ENCODE measurements at places on chromosomes 11 and 22.

DNA sequence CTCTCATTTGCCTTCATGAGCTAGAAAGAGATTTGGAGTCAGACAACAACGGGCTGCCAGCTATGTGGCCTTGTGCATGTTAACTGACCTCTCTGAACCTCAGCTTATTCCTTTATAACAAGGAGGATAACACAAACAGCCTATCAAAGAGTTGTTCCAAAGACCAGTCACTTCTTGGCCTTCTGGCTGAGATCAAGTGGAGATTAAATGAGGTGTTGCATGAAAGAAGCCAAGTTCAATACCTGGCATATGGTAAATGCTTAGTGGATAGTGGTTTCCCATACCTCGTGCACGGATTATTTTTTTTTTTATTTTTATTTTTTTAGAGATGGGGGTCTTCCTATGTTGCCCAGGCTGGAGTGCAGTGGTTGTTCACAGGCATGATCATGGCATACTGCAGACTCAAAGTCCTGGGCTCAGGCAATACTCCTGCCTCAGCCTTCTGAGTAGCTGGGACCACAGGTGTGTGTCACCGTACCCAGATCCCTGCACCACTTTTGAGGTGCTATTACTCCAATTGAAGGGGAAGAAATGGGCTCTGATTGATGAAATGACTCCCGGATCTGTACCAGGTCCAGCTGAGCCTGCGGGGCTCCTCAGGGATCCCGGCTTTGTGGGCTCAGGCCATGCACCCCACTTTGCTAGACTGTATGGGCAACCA lies 4.9 kb downstream of the LGALS1 start:
- no peak for DNase-seq

DNA sequence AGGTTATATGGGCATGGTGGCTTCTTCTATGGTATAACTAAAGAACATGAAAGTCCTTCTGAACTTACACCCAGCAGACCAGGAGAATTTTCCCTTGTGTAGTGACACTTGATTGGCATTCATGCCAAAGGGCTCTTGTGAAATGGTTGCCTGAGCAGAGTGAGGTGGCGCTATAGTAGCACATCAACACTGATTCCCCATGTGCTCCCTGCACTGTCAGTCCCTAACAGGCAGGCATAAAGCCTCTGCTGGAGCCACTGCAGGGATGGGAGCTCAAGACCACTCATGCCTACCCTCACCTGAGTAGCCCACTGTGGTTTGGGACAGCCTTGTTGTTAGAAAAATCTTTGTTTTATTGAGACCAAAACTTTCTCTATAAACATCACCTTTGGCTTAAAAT lies 92.6 kb upstream of the LIN7C start:
- no peak for DNase-seq

DNA sequence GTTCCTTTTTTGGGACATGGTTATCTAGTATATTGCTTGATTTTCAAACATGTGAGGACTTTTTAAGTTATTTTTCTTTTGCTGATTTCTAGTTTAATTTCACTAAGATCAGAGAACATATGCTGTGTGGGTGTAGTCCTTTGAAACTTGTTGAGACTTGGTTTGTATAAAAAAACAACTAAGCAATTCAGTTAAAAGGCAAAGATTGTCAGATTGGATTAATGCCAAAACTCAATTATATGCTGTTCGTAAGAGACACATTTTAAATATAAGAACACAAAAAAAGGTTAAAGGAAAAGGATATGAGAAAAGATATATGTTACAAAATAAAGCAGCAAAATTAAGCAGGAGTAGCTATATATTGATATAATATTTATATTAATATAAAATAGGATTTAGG lies 17.8 kb upstream of the RRM1 start:
- no peak for DNase-seq

- DNase-seq, result no peak
Observed at GRCh38 chr22:46660604-46661201, 40.5 kb downstream of the GRAMD4 start.

DNA sequence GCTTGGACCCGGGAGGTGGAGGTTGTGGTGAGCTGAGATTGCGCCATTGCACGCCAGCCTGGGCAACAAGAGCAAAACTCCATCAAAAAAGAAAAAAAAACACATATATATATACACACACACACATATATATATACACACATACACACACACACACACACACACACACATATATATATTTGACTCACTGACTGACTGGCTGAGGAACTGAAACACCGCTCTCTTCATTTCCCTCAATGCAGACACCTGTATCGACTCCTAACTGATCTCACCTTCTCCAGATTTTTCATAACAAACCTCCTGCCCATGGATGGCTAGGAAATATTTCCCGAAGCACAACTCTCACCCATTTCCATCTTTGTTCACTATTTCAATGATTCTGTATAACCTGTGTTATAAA lies 140.7 kb upstream of the ANO3 start:
- DNase-seq, result no peak

GRCh38 chr11:95916049-95916448 lies 7.9 kb downstream of the MTMR2 start:
- no peak for DNase-seq

GRCh38 chr11:17703951-17704350 lies 15.4 kb upstream of the MYOD1 start:
- DNase-seq, result no peak

- no peak for DNase-seq
Observed at GRCh38 chr22:40396882-40397281, 26.5 kb downstream of the SGSM3 start.

DNA sequence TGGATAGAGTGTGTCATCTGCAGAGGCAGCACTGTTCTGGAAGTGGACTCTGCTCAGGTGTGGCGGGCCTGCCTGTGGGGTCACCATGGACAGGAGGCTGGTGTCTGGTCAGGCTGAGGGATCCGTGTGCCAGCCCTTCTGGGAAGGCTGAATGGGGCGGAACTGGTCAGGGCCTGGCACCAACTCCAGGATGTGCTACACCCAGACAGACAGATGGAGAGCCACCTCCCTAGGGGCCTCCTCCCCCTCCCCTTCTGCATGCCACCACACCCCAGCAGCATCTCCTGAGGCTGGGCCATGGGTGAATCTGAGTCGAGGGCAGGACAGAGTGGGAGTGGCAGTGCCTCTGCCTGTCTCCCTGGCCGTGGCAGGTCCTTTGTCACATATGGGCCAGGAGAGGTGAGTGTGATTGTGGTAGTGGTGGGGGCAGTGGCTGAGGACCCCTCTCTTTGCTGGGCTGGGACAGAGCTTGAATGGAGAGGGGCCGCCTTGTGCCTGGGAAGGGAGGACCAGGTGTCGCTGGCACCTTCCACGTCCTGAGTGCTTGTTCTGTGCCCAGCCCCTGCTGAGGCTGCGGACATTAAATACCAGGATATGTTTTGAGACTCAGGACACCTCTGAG lies 29.1 kb downstream of the ST3GAL4 start:
- no peak for DNase-seq

DNA sequence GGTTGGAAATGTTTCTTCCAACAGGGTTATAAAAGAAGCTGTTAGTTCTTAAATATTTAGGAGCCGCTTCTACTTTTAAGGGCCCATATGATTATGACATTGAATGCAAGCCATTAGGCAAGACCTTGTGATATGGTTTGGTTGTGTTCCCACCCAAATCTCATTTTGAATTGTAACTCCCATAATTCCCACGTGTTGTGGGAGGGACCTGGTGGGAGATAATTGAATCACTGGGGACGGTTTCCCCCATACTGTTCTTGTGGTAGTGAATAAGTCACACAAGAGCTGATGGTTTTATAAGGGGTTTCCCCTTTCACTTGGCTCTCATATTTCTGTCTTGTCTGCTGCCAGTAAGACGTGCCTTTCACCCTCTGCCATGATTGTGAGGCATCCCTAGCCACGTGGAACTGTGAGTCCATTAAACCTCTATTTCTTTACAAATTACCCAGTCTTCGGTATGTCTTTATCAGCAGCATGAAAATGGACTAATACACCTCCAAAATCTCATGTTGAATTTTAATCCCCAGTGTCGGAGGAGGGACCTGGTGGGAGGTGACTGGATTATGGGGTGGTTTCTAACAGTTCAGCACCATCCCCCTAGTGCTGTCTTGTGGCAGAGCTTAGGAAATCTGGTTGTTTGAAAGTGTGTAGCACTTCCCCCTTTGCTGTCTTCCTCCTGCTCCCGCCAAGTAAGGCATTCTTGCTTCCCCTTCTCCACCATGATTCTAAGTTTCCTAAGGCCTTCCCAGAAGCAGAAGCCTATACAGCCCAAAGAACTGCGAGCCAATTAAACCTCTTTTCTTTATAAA lies 4.3 kb downstream of the CD59 start:
- DNase-seq, result peak; percentile 62

DNA sequence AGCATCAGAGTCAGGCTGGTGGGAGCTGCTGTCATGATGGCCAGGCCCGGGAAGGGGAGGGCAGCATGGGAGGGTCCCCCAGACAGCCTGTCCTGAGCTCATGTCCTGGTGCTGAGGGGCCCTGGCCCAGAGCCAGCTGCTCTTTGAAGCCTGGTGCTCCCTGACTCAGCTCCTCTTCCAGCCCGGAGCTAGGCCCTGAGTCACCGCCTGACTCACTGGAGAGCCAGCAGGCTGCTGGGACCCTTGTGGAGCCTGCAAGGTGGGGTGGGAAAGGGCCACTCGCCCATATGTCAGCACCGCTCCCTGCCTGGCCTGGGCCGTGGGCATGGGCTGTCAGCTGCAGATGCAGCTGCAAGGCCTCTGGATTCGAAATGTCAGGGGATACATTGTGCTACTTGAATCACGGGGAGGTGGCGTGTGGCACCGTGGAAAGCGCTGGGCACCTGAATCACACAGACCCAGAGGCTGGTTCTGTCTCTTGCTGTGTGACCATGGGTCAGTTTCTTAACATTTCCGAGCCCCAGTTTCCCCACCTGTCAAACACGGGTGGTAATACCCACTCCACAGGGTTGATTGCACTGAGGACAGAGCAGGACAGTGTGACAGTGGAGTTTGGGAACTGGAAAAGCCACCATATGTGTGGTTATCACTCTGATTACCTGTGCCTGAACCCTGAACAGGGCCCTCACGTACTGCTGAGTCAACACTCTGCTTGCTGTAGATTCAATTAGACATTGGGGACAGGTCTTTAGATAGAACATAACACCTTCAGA lies 4.4 kb downstream of the CACNA1I start:
- DNase-seq, result no peak

GRCh38 chr11:725624-726202 lies 19.7 kb downstream of the EPS8L2 start:
- DNase-seq, result no peak

DNA sequence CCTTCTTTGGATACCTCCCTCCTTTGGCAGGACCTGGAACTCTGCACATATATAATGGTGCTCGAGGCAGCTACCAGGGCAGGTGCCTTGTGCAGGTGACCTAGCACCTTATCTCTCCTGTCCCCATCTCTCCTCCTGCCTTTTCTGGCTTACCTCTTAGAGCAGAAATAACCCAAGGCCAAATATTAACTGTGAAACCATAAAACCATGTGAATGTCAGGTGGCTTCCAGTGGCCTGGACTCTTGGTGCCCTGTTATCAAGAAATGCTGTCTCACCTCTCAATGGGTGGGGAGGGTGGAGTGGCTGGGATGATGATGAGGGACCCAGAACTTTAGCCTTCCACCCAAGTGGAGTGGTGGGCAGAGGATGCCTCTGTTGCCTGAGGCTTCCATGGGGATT lies 42.9 kb downstream of the YWHAH start:
- DNase-seq, result no peak

- no peak for DNase-seq
Observed at GRCh38 chr11:2915473-2915872, 13.7 kb downstream of the PHLDA2 start.

GRCh38 chr11:41382927-41383326 lies 76.5 kb downstream of the LRRC4C start:
- DNase-seq, result no peak

DNA sequence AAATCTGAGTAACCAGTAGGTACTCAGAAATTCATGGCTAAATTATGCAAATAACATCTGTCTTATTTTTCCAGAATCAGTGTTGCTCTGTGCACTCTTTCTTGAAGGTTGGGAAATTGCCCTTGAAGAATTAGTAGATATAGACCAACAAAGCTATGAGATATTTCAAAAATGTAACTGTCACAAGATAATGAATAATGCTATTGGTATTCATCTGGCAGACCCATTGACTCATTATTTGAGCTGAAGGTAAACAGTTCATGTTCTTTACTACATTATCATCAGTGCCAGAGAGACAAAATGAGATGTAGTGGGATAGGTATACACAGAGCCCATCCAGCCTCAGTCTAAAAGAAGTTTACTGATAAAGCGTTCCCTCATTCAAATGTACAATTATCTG lies 274.7 kb downstream of the CASP12 start:
- no peak for DNase-seq

GRCh38 chr11:66056501-66056900 lies 4.3 kb downstream of the SF3B2 start:
- DNase-seq, result no peak

GRCh38 chr11:109510316-109510715 lies 88.3 kb downstream of the C11orf87 start:
- no peak for DNase-seq

DNA sequence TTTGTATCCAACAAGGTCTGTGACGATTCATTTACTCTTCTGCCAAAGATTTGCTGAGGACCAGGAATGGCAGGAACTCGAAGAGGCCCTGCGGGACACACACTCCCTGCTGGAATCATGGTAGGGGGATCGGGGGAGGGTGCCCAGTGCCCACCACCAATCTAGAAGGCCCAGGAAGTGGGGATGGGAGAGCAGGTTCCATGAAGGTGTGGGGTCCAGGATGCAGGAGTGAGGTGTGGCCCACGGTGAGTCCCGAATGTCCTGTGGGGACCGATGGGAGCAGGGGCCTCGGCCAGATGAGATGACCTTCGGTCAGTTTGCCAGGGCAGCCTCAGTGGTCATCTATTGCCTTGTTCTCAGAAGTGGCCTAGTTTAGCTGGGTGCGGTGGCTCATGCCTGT lies 492.7 kb downstream of the BRD1 start:
- DNase-seq, result no peak

DNA sequence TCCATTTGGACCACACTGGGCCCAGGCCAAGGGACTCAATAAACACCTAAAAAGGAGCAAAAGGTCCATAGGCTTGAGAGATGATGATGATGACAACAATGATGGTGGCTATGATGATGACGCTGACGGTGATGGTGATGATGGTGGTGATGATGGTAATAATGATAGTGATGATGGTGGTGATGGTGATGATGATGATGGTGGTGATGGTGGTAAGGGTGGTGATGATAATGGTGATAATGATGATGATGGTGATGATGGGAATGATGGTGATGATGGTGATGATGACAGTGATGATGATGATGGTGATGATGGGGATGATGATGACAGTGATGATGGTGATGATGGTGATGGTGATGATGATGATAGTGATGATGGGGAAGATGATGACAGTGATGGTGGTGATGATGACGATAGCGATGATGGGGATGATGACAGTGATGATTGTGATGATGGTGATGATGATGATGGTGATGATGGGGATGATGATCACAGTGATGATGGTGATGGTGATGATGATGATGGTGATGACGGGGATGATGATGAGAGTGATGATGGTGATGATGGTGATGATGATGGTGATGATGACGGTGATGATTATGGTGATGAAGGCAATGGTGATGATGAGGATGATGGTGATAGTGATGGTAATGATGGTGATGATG lies 7.1 kb upstream of the RASD2 start:
- no peak for DNase-seq
